Myometrial cell (primary cell): ENCODE measurements at places on chromosomes 12 and 14. TPM values are rescaled to one million over a fixed set of nuclear protein-coding genes. Genes with fewer than 3 reads are reported as not detected.

MGP gene
- 11.2 and 12.8 TPM in 2 replicates for total RNA-seq

MYO1H gene
- total RNA-seq, result not detected in 2 replicates

PIK3C2G gene
- total RNA-seq, result not detected in 2 replicates

TAS2R46 gene
- 0.18 TPM in 1 of 2 replicates, not detected in the other for total RNA-seq

REP15 gene
- 0.29 and 1.4 TPM in 2 replicates for total RNA-seq

SLC8B1 gene
- 23.0 and 41.8 TPM in 2 replicates for total RNA-seq

SLC25A47 gene
- total RNA-seq, result not detected in 2 replicates

CD163L1 gene
- 0.18 and 0.29 TPM in 2 replicates for total RNA-seq
